ENCODE measurements at places on chromosomes 2 and 18. TPM values are rescaled to one million over a fixed set of nuclear protein-coding genes. Genes with fewer than 3 reads are reported as not detected.

DNA sequence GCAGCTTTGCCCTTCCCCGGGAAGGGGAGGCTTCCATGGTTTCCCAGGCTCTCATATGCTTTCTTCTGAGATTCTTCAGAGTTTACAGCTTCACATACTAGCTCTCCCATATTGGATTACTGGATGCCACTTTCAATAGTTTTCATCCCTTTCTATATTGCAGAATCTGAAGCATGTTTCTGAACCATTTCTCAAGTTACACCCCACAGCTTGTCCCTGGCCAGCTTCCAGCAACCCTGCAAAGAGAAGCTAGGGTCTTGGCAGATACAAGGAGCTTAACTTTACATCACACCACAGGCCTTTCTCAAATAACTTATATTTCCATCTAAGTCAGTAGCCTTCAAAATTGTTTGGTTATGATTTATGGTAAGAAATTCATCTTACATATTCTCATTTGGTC is 39.6 kb downstream of the LHCGR start:
- DNase-seq = no peak

- peak; percentile 25 for DNase-seq
These were observed 53.8 kb upstream of the RBM44 start for GRCh38 chr2:237744613-237745249.

GRCh38 chr2:200778038-200778437 is 33.7 kb upstream of the BZW1 start:
- no peak for DNase-seq

DNA sequence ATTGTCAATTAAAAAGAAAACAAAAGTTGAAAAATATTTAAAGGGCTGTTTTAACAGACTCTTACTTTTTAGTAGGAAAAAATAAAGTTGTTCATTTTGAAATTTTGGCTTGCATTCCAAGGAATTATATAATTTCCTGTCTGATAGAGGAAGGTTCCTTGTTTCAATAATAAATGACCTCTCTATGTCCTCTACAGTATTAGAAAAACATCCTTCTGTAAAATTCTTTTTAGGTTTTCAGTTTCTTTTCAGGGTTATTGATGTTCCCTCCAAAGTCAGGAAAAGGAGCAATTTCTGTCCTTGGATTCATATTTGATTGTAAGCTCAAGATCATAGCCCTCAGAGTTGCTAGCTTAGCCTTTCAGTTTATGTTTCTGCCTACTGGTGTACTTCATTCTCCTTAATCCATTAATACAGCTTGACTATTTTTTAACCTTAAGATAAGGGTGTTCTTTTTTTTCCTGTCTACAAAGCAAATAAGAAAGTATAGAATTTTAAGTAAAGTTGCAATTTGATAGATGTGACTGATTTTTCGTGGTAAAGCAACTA is 125.2 kb upstream of the COL3A1 start:
- no peak for DNase-seq

- no peak for DNase-seq
These were observed 24.6 kb downstream of the CDH2 start for GRCh38 chr18:28152354-28152753.

GRCh38 chr2:230990899-230991150 is 5.1 kb upstream of the SPATA3 start:
- DNase-seq = no peak

DNA sequence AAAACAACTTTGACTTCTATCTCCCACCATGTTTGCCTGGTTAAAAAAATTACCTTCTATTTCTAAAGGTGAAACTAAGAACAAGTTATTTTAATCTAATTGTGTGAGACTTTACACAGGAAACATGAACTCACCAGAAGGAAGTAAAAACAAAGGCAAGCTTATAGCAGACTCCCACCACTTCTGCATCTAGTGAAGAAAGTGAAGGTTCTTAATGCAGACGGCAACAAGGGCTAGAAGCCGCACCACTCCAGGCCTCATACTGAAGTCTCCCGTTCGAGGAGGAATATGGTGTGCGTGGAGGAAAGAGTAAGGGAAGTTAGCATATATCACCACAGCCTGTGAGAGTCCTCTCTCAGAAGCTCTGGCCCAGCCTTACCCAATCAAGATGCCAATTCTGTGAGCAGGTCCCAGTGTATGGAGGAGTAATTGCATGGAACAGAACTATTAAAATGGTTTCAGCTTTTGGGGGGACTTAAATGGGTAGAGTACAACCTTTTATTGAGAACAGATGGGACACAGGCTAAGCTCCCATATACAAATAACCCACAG is 958.7 kb downstream of the BCL11A start:
- DNase-seq = no peak

DNA sequence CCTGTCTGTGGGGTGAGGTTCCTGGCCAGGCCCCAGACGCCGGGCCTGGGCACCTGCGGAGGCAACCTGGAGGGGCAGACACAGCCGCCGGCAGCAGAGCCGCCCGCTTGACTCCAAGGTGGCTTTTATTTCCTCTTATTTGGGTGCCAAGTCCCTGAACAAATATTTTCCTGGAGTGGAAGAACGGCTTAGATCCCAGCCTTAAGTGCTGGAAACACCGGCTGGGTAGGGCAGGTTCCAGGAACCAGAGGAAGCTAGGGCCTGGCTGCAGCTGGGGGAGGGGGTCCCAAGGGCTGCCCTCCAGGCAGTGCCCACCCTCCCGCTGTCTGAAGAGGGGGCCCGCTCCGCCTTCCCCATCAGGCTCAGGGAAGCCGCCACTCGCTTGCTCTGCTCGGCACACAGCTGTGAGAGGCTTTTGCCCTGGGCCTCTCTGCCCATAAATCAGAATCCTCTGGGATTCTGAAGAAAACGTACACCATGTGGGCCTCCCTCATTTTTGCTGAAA is 28.2 kb downstream of the SDC1 start:
- DNase-seq = no peak

COL5A2 gene
- total RNA-seq = 3.0 TPM

LRATD1 gene
- 1.2 TPM for total RNA-seq

ALPI gene
- not detected for total RNA-seq

TRIM43 gene
- total RNA-seq = not detected

TTR gene
- not detected for total RNA-seq

MYO1B gene
- 46.5 TPM for total RNA-seq

ACMSD gene
- total RNA-seq = 3.8 TPM

TTN gene
- under 0.01 TPM for total RNA-seq
